ENCODE measurements at places on chromosomes 2 and 18. TPM values are rescaled to one million over a fixed set of nuclear protein-coding genes. Genes with fewer than 3 reads are reported as not detected.

GKN2 gene
- not detected for total RNA-seq

PTH2R gene
- not detected for total RNA-seq

CRYBA2 gene
- total RNA-seq: not detected

GPR45 gene
- total RNA-seq: 1.5 TPM

APLF gene
- total RNA-seq: 3.1 TPM

FIGN gene
- total RNA-seq: 22.1 TPM

ANKRD62 gene
- total RNA-seq: 0.18 TPM

GCKR gene
- 0.54 TPM for total RNA-seq

CXXC1 gene
- 38.4 TPM for total RNA-seq

CREG2 gene
- 8.6 TPM for total RNA-seq

IKZF2 gene
- total RNA-seq: 17.7 TPM

GALNT14 gene
- 12.2 TPM for total RNA-seq

CARF gene
- total RNA-seq: 21.7 TPM

LIMS4 gene
- total RNA-seq: 0.45 TPM

DSC1 gene
- not detected for total RNA-seq

NXPH2 gene
- 12.7 TPM for total RNA-seq

DSEL gene
- total RNA-seq: 32.8 TPM

ST6GAL2 gene
- 139 TPM for total RNA-seq

LRP2 gene
- 22.0 TPM for total RNA-seq

HMSD gene
- total RNA-seq: not detected

UGT1A3 gene
- total RNA-seq: not detected

KCMF1 gene
- 32.4 TPM for total RNA-seq

PRKAG3 gene
- not detected for total RNA-seq

CFC1 gene
- 1.3 TPM for total RNA-seq

SLC16A14 gene
- 52.7 TPM for total RNA-seq

MPPE1 gene
- 21.6 TPM for total RNA-seq

SNTG2 gene
- total RNA-seq: 4.9 TPM

CAMKMT gene
- 11.0 TPM for total RNA-seq

FBXO41 gene
- 17.1 TPM for total RNA-seq

TMEM163 gene
- total RNA-seq: 10.2 TPM

AMER3 gene
- total RNA-seq: 25.7 TPM

SPHKAP gene
- 17.6 TPM for total RNA-seq

LYPD6B gene
- 0.91 TPM for total RNA-seq

RIOK3 gene
- total RNA-seq: 59.2 TPM

EGR4 gene
- 0.09 TPM for total RNA-seq

LHCGR gene
- total RNA-seq: 1.5 TPM

MATN3 gene
- total RNA-seq: 3.1 TPM

UGT1A9 gene
- total RNA-seq: not detected

ANKRD29 gene
- total RNA-seq: 9.5 TPM

CXCR4 gene
- 110 TPM for total RNA-seq

FLACC1 gene
- 3.7 TPM for total RNA-seq

MOGAT1 gene
- total RNA-seq: not detected

ZNF385B gene
- total RNA-seq: 10.5 TPM

REG1B gene
- not detected for total RNA-seq

SATB2 gene
- total RNA-seq: 14.2 TPM
